Kidney epithelial cell (primary cell): ENCODE measurements at places on chromosomes 1 and 21.

DNA sequence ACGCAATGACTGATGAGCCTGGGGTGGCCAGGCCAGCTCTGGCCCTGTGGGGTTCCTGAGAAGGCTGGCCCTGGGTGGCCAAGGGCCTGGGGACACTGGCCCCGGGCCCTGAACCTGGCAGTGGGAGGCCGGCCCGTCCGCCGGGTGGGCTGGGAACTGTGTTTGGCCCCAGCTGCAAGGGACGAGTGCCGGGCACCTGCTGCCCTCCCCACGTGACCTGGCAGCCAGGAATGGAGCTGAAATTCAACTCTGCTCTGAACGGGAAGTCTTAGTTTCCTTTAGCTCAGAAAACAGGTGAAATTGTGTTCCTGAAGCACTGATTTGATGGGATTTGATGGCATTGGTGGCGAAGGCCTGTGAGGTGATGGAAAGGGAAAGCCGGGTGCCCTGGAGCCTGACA, 8.2 kb upstream of the TTLL10 start:
- no peak for DNase-seq

DNA sequence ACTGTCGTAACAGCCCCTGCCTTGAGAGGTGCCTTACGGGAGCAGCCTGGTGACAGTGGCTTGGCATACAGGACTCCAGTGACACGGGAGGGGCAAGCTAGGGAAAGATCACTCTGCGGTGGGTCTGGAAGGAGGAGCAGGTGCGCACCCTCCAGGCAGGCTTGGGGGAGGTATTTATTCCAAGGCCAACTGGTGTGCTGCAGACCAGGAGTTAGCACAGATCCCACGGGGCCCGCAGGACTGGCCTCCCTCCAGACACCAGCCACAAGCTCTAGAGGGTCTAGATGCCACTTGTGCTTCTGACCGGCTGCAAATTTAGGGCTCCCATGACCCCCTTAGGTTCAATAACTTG, 22.1 kb downstream of the PSEN2 start:
- DNase-seq = no peak

GRCh38 chr1:89815611-89816010, 5.2 kb upstream of the LRRC8D start:
- DNase-seq = no peak

DNA sequence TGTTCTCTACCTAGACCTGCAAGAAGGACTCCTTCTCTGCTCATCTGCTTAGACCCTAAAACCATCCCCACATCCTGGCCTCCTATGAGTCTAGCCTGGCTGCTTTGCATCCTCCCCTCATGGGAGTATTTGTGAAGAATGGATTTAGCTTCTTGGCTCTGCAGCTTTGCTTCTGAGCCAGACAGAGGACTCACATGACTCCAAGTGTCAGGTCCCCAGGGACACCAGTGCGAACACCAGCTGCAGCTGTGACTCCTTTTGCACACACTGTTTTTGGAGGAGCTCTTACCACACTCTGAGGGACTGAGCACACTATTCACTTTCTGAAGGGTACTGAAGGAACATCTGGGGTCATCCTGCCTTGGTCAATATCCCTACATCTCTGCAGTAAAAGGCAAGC, 131.8 kb upstream of the SGIP1 start:
- DNase-seq = no peak

GRCh38 chr21:46325073-46325912, 1.3 kb downstream of the PCNT start:
- DNase-seq = no peak

- no peak for DNase-seq
These were observed at the start of gene CCDC18 for GRCh38 chr1:93180723-93181613. Gene CCDC18, plus strand, starts transcription at chr1:93180724. Its CDS starts 2,638 bp downstream, at chr1:93183362.

- no peak for DNase-seq
These were observed 23.8 kb upstream of the LRRC8C start for GRCh38 chr1:89608984-89609725.

DNA sequence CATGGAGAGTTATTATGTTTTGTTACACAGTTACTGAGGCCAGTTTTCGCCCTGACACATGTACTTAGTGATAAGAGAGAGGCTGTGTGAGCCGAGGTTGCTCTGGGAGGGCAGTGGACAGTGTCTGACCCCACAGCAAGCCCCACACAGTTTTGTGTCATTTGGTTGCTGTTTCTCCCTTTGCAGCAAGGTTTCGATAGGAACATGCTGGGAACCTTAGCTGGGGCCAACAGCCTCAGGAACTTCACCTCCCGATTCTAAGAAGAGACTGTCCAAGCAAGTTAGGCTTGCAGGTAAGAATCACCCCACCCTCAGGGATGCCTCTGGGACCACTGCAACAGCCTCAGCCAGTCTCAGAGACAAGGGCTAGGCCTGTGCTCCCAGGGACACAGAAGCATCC, 45.3 kb downstream of the PKP1 start:
- DNase-seq = no peak

- no peak for DNase-seq
These were observed 220.5 kb upstream of the B3GALT2 start for GRCh38 chr1:193406901-193407300.

DNA sequence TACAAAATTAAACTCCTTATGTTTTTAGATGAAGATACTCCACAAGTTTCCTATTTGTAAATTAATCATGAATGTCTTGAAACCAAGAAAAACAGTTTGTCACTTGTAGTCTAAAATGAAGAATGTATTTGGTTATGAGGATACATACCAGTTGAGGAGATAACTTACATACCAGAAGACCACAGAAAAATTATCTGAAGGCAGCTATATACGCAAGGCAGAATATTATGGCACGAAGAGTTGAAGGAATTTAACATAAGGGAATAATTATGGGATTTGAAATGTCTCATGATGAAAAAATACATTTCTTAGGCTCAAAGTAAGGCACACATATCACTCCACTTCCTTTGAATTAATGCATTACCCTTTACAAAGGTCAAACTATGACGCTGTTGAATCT, 73.3 kb downstream of the IFI44 start:
- DNase-seq = no peak

GRCh38 chr1:86912281-86912900, 1.5 kb downstream of the SELENOF start:
- DNase-seq = no peak

- no peak for DNase-seq
These were observed 65.8 kb downstream of the OVGP1 start for GRCh38 chr1:111361761-111362160.

GRCh38 chr1:147897029-147897752, 5.4 kb upstream of the GJA8 start:
- DNase-seq = no peak

DNA sequence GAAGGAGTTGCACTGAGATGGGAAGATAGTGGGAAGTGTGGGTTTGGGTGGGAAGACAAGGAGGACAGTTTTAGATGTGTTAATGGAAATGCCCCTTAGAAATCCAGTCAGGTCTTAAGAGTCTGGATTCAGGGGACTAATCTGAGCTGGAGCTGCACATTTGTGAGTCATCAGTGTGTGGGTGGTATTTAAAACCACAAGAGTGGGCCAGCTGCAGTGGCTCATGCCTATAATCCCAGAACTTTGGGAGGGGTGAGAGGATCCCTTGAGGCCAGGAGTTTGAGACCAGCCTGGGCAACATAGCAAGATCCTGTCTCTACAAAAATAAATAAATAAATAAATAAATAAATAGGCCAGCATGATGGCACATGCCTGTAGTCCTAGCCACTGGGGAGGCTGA, 40.9 kb upstream of the SLC6A9 start:
- DNase-seq = peak; percentile 85

- no peak for DNase-seq
These were observed 156.7 kb downstream of the SYT2 start for GRCh38 chr1:202553560-202554038.

DNA sequence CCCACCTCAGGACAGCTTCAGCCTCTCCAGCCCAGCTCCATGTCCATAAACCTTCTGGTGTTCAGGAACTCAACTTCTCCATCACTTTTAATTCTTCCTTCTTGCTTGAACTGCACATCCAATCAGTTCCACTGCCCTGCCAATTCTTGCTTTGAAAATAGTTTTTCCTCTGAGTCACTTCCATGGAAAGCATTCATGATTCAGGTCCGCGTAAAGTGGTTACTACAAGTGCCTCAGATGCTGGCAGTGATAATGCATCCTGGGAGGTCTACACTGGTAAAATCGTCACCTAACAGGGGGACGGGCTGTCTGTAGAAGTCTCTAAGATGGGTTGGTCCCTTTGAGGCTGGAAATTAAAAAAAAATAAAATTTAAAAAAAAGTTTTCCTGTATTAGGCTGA, 25.9 kb upstream of the RCAN1 start:
- peak; percentile 39 for DNase-seq

- peak; percentile 93 for DNase-seq
These were observed 23.3 kb downstream of the ZBTB17 start for GRCh38 chr1:15952317-15953258.

GRCh38 chr1:222071387-222071786, 329.5 kb upstream of the DUSP10 start:
- no peak for DNase-seq

- no peak for DNase-seq
These were observed 27.8 kb downstream of the ASAP3 start for GRCh38 chr1:23456226-23456625.

DNA sequence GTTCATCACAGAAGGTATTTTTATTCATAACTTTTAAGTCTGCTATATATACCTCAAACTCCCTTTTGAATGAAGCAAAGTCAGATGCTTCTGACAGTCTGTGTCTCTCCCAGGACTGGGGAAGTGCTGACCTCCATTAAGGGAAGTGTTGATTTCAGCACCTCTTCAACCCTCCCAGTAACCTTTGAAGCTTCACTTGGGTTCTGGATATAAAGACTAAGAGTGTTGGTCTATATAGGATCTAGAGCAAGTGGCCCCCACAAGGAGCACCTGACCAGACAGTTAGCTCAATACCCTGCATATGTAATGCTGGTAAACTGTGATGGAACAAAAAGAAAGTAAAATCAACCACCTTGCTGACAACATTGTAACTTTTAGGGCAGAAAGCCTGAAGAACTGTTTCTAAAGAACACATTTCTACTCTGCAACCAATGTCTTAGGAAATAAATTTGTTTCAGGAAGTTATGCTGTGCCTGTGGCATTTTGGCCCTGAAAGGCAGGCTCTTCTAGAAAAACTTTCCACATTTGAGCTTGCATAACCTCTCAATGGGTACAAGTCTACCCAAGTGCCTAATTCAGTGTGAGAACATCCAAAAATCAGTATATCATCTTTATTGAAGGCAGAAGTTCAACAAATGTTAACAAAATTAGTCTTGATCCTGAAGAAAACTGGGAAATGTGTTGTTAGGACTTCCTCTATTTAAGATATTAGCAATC, 865 bp upstream of the PTPN22 start:
- DNase-seq = no peak
